ENCODE measurements at places on chromosomes 3 and 15.

- no peak for DNase-seq
Measured at GRCh38 chr3:147422601-147423536, 13.7 kb downstream of the ZIC1 start.

GRCh38 chr3:77412584-77412983, 372.7 kb downstream of the ROBO2 start:
- no peak for DNase-seq

GRCh38 chr3:39315420-39315819, 14.1 kb upstream of the CCR8 start:
- no peak for DNase-seq

GRCh38 chr3:28186748-28187147, 54.7 kb upstream of the CMC1 start:
- DNase-seq: no peak

- no peak for DNase-seq
Measured at GRCh38 chr3:135325726-135326235, 530.7 kb downstream of the EPHB1 start.

DNA sequence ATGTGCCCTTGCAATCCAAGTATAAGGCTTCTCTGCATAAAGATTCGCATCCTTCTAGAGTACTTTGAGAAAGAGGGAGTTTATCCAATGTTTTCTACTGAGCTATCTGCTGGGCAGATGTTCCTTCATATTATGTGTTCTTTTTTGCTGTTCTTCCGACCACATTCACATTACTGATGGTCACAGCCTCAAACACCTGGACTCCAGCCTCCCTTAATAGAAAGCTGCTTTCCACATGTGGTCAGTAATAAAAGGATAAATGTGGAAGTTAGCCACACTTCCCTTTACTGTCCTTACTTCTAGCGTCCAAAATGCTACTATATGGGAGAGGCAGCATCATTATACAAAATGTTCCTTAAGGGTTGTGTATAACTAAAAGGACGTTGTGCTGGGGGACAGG, 116.9 kb downstream of the CD47 start:
- DNase-seq: no peak

GRCh38 chr15:96598514-96598913, 268.0 kb downstream of the NR2F2 start:
- DNase-seq: no peak

DNA sequence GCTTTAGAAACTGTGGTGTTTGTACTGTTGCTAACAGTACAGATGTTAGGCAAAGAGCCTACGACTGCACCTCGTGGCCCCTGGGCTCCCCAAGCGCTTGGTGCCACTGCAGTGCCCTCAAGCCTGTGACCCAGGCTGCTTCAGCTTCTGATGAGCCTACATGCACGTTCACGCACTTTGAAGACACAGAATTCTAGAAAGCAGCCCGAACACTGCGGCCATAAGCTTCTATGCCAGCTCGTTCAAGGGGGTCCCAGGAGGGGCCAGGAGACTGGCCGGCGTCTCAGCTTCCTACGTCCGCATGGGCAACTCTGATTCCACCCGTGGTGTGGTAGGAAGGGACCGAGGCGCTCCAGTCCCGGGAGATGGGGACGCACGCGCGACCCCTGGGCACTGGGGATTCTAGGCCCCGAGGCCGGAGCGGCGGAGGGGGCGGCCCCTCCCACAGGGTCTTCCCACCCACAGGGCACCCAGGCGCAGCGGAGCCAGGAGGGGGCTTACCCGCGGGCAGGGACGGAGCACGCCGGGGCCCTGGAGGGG, 653 bp downstream of the MYO5C start:
- DNase-seq: no peak

- DNase-seq: no peak
Measured at GRCh38 chr3:42556089-42556632, 25.6 kb downstream of the SEC22C start.

- DNase-seq: no peak
Measured at GRCh38 chr15:65259367-65259797, 27.3 kb downstream of the PARP16 start.

DNA sequence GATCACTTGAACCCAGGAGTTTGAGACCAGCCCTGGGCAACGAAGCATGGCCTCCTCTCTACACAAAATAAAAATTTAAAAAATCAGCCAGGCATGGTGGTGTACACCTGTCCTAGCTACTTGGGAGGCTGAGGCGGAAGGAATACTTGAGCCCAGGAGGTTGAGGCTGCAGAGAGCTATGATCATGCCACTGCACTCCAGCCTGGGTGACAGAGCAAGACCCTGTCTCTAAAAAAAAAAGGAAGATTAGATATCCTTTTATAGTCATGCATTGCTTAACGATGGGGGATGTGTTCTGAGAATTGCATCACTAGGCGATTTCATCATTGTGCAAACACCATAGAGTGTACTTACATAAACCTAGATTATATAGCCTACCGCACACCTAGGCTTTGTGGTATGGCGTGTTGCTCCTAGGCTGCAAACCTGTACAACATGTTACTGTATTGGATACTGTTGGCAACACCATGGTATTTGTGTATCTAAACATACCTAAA, 12.6 kb downstream of the ALAS1 start:
- DNase-seq: no peak

GRCh38 chr3:104750581-104750980, 616.1 kb upstream of the ALCAM start:
- DNase-seq: no peak

- DNase-seq: no peak
Measured at GRCh38 chr3:120469440-120469839, 18.6 kb upstream of the FSTL1 start.

- no peak for DNase-seq
Measured at GRCh38 chr3:156332304-156332703, 211.9 kb downstream of the KCNAB1 start.

- peak; percentile 70 for DNase-seq
Measured at GRCh38 chr15:101062471-101063171, 143.5 kb downstream of the LRRK1 start.

GRCh38 chr3:18246336-18247060, 178.6 kb downstream of the SATB1 start:
- no peak for DNase-seq

- no peak for DNase-seq
Measured at GRCh38 chr3:58175437-58176184, 35.2 kb downstream of the DNASE1L3 start.

GRCh38 chr3:13529196-13530112, 19.5 kb upstream of the FBLN2 start:
- DNase-seq: no peak

DNA sequence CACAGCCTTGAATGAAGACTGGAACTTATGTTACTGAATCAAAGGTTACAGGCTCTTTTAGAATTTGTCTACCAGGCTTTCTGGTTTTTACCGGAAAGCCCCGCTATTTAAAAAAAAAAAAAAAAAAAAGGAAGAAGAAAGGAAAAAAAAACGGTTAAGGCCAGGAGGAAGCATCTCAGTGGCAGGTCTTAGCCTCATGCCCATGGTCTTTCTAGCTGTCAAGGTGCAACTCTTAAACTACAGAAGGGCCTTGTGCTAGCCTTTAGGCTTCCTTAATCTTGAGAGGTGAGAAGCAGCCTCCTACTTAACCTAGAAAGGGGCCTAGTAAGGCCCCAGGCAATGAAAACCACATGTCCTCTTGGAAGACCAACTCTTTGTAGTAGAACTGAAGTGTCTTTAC, 77.5 kb downstream of the TBC1D5 start:
- no peak for DNase-seq

Measured in iPS DF 19.7 (cell line).